ENCODE measurements at places on chromosomes 3 and 15.

DNA sequence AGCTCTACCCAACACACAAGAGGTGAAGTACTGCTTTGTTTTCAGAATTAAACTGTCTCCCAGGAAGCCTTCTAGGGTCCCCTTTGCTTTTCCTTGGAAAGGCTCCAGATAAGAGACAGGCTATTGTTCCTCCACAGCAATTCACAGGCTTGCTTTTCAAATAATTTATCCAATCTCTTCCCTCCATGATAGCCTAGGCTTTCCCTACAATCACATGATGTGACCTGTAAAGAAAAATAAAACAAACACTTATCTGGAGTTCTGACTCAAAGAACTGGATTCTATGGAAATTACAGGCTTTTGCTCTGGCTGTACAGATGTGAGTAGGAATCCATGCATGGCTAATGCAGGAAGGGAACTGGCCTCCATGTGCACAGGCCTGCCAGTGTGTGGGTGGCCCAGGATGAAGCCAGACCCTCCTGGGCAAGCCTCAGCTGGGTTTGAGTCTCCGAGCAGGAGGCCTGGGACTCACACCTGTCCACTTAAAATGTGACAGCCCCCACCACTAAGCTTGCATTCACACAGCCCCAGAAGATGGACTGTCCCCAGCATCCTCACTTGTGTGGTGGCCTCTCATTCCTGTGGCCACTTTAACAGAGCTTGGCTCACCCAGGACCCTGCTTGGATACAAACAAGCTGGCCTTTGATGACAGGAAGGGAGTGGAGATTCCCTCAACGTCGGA lies 75.8 kb upstream of the LEKR1 start:
- DNase-seq = no peak

- DNase-seq = no peak
Measured at GRCh38 chr3:195113536-195114425, 157.2 kb downstream of the XXYLT1 start.

- no peak for DNase-seq
Measured at GRCh38 chr3:50205413-50206276, 574 bp downstream of the SLC38A3 start.

GRCh38 chr3:167084545-167084944 lies 295.6 kb downstream of the ZBBX start:
- DNase-seq = no peak

DNA sequence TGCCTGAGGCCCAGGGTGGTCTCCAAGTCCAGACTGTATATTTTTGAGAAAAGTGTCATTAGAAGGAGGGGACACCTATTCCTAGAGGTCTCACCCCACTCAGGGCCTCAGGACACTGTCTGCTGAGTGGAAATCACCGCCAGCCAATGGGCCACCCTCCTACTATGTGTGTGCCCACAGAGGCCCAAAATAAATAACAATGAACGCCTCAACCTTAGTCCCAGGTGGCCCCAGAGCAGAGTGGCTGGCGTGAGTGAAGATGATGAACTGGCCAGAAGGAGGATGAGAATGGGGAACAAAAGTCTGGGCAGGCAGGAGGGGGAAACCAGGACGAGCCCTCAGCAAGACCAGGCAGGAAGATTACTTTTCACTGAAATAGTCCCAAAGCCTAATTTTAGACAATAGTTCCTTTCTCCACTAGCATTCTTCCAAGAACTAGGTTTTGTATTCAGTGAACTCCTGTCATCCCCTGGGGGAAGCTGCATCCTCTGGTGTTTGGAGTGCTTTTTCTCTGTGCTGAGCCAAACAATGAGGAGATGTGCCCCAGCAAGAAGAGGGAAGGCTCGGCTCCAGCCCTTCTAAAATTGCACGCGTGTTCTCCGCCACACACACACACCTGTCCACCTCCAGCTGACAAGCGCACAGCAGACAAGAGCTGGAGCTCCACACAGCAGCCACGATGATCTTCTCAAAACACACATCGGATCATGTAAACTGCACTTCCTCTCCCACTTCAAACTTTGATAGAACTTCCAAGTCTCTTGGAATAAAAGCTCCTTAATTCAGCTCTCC lies 72.2 kb downstream of the ADCY5 start:
- DNase-seq = no peak

GRCh38 chr3:8824238-8824637 lies 54.8 kb upstream of the OXTR start:
- DNase-seq = no peak

Data from effector memory CD4-positive, alpha-beta T cell (primary cell).